ENCODE measurements at places on chromosomes 4 and X. TPM values are rescaled to one million over a fixed set of nuclear protein-coding genes. Genes with fewer than 3 reads are reported as not detected.
A peak's percentile ranks its signal among the peaks of the same experiment; 100 is the strongest.

DNA sequence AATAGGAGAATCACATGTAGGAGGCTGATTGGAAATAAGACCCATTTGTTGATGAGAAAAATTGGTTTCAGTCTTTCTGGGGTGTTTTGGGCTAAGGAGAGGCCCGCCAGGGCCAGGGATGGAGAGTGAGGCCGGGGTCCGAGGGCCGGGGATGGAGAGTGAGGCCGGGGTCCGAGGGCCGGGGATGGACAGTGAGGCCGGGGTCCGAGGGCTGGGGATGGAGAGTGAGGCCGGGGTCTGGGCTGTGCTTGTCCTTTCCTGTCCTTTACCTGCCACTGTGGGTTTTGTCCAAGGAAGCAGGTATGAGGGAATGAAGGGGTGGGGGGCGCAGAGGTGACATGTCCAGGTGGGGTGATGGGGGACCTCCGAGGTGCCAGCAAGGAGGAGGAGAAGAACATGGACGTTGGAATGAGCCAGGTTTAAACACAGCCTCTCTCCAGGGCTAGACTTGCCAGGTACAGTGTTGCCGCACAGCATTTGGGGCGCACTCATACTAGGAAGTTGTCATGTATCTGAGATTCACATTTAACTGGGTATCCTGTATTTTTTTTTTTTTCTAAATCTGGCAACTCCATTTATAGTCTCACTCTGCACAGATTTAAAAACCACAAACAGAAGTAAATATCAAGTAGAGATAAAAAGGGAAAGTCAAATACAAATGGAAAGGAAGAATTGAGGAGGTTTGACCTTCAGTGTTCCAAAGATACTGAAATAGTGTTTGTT is 8.8 kb downstream of the RGS12 start:
- no peak for DNase-seq

GRCh38 chr4:73735231-73735630 is 5.1 kb upstream of the CXCL8 start:
- DNase-seq, result no peak

GRCh38 chr4:136150046-136150445 is 1382.2 kb downstream of the PCDH18 start:
- DNase-seq, result no peak

The ETDB gene
- total RNA-seq, result not detected

DNA sequence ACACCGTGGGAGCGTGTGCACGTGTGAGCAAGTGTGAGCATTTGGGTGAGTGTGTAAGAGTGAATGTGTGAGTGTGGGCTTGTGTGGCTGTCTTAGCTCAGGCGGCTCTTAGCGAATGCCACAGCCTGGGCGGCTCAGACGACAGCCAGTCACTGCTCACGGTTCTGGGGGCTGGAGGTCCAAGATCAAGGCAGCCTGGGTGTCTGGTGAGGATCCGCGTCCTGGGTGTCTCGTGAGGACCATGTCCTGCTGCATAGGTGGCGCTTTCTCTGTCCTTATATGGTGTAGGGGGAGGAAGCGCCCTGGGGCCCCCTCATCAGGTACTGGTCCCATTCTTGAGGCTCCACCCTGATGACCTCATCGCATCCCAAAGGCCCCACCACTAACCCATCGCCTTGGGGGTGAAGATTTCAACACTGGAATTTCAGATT is 4.5 kb downstream of the DOK7 start:
- DNase-seq, result no peak

GRCh38 chr4:118957722-118958445 is 69.2 kb downstream of the SYNPO2 start:
- DNase-seq, result no peak

GRCh38 chrX:119753639-119754257 is 4.6 kb upstream of the SOWAHD start:
- no peak for DNase-seq

The LRRC66 gene
- 0.12 TPM for total RNA-seq

DNA sequence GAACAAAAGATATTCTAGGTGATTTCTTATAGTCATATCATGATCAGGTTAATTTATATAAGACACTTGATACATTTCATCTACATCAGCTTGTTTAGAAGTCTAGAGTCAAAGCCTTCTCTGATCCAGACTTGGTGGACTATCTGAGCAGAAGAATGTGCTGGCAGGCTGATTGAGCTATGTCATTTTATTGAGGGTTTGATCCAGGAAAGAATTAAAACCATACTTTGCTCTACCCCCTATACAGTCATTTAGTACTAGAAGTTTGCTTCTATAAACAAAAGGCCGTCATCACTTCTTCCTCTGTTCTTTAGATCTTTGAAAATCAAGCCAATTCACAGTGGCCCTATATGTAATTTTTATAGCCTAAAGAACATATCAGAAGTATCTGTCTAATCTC is 173.1 kb upstream of the PITX2 start:
- no peak for DNase-seq

The TMEM35A gene
- 1.5 TPM for total RNA-seq

DNA sequence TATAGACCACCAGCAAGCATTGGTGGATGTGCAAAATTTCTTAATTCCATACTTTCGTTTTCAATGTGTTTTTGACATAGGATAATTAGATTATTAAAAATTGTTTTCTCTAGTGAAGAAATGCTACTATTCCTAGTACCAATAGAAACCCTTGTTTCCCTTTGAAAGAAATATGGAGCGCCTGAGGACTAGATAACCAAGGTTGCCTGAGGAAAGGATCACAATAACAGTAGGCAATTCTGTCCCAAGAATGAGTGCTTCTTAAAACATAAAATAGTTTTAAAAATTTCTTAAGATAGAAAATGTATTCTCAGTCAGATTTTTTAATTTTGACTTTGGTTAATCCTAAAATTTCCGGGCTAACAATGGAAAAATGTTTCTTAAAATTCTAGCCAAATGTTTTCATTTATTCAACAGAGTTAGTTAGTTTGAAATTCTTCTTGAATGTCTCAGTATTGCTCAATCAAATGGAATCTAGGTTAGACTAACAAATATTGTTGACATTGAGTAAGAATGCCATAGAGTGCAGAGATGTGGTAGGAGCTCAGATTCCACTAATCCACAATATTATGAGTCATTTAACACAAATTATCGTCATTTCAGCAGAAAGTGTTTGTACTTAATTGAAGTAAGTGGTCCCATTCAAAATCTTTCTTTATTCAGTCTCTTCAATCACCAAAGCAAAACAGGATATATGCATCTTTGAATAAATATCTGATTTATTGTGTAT is 666.0 kb downstream of the GRID2 start:
- no peak for DNase-seq

The PRR32 gene
- not detected for total RNA-seq

The SMC1A gene
- 51.8 TPM for total RNA-seq

The HERC6 gene
- total RNA-seq, result 13.0 TPM

- DNase-seq, result no peak
Measured at GRCh38 chrX:33086886-33087285, 124.5 kb downstream of the DMD start.

GRCh38 chr4:156196722-156197121 is 243.1 kb upstream of the CTSO start:
- no peak for DNase-seq

DNA sequence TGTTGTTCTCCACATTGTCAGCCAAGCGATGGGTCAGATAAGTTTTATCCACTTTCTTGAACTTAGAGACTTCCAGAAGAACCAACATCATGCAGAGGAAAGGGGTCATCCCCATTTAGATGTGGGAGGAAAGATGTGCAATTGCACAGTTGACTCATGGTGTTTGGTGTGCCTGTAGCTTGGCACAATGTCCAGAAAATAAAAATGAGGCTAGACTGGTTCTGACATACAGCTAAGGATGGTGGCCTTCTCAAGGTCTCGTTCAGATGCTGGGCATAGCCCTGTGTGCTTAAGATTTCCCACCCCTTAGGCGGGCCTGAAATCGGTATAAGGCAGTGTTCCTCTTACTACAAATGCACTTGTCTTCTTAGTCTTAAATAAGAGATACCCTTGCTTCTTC is 101.1 kb downstream of the PCDH7 start:
- DNase-seq, result no peak

DNA sequence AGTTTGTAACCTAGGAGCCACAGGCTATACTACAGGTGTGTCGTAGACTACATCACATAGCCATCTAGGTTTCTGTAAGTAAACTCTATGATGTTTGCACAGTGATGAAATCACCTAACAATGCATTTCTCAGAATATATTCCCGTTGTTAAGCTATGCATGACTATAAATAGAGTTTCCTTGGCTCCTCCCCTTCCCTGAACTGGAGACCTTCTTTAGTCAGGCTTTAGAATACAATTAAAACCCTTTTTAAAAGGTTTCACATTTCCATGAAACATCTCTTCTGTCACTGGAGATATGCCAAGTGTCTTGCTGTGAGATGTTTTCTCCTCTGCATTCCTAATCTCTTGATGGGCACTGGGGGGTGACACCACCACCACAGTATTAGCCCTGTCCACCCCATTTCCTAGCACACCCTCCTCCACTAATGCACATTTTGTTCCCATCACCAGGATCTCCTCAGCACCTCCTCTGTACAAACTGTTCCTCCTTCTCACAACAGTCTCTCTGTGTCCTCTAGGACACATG is 334.6 kb upstream of the CPEB2 start:
- DNase-seq, result no peak

The FAM47A gene
- total RNA-seq, result not detected

GRCh38 chr4:4784379-4784778 is 75.1 kb upstream of the MSX1 start:
- no peak for DNase-seq

- DNase-seq, result peak; percentile 65
Measured at GRCh38 chrX:154012336-154012991, 7.2 kb downstream of the IRAK1 start.

DNA sequence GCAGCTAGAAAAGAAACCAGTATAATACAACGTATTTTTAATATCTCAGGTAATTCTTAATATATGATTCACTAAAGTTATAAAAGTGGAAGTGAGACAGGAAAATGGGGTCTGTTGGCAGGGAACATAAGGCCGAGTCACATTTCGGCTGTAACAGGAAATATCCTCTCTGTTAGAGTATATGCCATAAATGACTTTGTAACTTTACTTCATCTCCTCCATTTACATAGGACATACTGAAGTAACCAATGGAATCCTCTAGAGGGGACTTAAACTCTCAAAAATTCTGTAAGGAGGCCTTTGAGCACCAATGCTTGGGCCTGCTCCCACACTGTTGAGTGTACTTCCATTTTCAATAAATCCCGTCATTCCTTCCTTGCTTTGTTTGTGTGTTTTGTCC is 71.3 kb downstream of the ANKRD17 start:
- no peak for DNase-seq

The FRMPD3 gene
- total RNA-seq, result 0.17 TPM

The PSAPL1 gene
- total RNA-seq, result 0.14 TPM

The EXOC1L gene
- total RNA-seq, result not detected

- DNase-seq, result no peak
Measured at GRCh38 chrX:103742339-103742738, 31.6 kb downstream of the TMEM31 start.

DNA sequence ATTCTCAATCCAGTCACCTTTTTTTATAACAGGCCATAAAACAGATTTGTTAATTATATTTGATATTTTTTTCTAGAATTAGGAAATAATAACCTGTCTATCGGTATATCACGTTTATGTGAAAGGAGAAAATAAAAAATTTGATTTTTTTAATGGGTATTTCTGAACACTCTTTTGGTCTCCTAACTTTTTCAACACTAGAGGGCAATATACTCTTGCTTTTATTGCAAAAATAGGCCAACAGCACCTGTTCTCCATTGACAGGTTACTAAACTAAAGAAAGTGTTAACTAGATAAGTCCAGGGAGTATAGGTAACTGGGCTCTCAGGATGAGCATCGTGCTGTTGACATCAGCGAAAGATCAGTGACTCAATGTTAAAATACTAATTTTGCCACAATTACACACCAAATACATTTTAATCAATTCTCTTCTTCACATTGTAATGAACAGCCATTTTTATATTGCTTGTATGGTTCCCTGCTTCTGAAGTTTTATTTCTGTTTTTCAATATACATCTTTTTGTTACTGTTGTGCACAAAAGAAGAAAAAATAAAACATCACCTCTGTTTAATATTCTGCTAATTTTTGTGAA is 22.8 kb downstream of the NDST4 start:
- no peak for DNase-seq

The GPR50 gene
- total RNA-seq, result not detected

The DSPP gene
- not detected for total RNA-seq

- DNase-seq, result no peak
Measured at GRCh38 chr4:61220556-61220955, 20.4 kb downstream of the ADGRL3 start.

The PFKFB1 gene
- total RNA-seq, result not detected

All from upper lobe of right lung (tissue), 1 donor.